ENCODE measurements at places on chromosomes 12 and 14. TPM values are rescaled to one million over a fixed set of nuclear protein-coding genes. Genes with fewer than 3 reads are reported as not detected.
A peak's percentile ranks its signal among the peaks of the same experiment; 100 is the strongest.

Gene WNT5B
- 99.5 TPM for total RNA-seq

DNA sequence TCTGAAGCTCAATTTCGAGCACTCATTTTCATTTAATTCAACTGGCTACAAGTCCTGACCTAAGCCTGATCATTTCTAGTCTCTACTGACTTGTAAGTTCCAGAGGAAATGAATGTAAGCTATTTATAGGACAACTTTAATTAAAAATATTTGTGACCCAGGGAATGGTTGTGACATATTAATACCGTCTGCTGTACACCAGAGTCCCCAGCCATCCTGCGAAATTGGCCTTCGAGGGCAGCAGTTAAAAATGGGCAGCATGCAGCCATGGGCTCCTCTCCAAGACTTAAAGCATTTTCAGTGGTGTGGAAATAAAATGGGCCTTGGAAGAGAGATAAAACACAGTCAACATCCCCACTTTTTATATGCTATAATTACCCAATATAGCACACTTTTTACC is 30.7 kb upstream of the OVCH1 start:
- DNase-seq: no peak

DNA sequence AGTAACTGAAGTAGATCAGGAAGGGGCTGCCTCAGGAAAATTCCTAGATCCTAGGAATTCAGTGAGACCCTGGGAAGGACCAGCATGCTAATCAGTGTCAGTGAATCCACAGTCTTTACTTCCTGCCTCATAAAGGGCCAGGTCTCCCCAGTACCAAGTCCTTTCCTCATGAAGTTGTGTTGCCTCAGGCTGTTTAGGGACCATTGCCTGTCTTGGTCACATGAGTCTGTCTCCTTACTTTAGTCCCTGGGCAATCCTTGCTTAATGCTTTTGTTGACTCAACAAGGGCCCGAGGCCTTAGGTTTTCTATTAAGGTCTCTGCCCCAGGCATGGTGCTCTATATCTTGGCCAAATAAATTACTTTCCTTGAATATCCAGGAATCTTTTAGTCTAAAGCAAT is 16.1 kb upstream of the ATF1 start:
- DNase-seq: no peak

- DNase-seq: no peak
These were observed 74.0 kb upstream of the MDM1 start for GRCh38 chr12:68406134-68406576.

Gene RNF34
- 42.5 TPM for total RNA-seq

Gene KLHL33
- total RNA-seq: 0.05 TPM

DNA sequence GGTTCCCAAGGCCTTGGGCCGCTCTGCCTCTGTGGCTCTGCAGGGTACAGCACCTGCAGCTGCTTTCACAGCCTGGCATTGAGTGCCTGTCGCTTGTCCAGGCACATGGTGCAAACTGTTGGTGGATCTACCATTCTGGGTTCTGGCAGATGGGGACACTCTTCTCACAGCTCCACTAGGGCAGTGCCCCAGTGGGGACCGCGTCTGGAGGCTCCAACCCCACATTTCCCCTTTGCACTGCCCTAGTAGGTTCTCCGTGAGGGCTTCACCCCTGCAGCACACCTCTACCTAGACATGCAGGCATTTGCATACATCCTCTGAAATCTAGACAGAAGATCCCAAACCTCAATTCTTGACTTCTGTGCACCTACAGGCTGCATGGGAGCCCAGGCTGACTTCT is 19.2 kb upstream of the ASPG start:
- peak; percentile 65 for DNase-seq

- DNase-seq: no peak
These were observed 799 bp downstream of the SLC38A6 start for GRCh38 chr14:60981633-60982455.

DNA sequence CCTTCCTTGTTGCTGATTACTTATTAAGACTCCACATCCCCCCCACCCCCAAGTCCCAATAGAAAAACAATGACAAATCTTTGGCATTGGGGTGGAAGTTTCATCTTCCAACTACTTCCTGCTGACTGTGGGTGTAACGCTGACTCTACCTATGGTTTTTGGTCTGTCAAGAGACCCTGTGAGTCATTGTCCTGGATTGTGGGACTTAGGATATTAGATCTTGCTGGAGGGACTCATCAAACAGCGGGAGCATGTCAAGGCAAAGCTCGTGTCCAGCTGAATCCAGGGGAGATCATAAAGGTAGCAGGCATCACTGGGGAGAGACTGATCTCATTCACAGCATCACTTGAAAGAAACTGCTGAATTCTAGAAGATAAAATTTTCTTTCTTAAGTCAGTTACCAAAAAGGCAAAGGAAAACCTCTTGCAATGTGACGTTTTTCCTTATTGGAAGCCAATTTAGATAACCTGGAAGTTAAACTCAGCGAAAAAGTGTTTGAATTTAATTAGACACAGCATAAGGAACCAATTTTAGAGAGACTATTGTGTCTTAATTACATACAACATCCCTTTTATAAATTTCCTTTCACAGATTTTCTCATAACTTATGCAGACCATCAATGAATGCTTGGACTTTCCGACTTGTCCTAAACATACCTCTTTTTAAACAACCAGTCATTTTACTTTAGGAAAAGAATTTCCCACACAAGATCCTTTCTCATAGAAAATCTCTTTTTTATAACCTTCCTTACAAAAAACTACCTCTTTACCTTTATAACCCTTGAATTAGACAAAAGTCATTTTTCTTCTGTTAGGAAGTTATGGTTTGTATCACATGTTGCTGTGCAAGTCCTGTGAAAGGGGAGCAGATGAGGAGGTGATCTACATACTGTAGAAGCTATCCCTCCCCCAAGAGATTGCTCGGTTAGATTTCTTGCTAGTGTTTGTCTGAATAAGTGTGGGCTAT is 94.6 kb upstream of the SCAF11 start:
- DNase-seq: no peak

Gene GLI1
- 7.7 TPM for total RNA-seq

Gene WNT1
- total RNA-seq: not detected

DNA sequence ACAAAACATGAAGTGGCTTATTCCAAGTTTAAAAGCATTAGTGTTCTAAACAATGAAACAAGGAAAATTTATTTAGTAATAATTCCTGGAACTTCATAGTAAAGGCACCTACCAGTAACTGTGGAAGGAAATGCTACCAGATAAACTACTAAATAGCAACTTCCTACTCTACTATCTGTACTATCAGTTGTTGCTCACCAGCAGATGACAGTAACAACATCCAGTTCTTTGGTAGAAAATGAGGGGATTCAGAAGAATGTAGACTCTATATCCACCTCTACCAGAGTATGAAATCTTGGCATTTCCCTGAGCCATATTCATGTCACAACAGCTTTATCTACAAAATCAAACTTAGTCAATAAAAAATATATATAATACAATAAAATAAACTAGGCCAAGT is 3.1 kb downstream of the ENTPD5 start:
- DNase-seq: no peak

Gene LMO3
- total RNA-seq: 1.6 TPM

GRCh38 chr12:131991816-131992430 is 42.2 kb downstream of the EP400 start:
- no peak for DNase-seq

DNA sequence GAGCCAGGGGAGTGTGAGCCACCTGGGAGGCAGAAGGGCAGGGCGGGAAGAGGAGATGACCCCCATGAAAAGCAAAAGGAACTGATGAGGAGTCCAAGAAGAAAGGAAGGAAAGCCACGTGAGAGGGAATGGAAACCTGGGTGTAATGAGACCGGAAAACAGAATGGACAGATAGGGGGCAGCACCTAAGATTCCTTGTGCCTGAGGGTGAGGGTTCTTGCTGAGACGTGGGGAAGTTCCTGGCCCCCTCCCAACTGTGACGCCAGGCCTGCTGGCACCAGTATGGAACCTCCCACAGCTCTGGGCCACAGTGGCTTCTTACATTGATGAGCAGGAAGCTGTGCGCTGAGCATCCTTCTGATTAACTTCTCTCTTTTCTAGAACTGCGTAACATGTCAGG is 30.8 kb downstream of the TTC7B start:
- no peak for DNase-seq

Gene MNAT1
- total RNA-seq: 59.9 TPM

DNA sequence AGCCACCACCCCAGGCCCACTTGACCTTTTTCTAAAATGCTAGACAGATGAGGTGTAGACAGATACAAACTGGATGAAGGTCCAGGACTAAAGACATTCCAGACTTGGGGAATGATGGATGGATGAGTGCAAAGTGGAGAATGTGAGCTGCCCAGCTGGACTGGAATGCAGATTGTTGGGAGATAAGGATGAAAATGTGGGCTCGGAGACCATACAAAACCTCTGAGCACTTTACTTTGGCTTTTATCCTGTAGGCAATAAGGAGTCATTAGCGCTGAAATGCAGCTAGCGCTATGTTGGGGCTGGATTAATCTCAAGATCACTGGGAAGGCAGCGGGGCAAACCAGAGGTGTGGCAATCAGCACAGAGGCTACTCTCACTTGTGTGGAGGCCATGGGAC is 64.7 kb upstream of the GNPNAT1 start:
- DNase-seq: no peak

- no peak for DNase-seq
These were observed 283.5 kb downstream of the GLT1D1 start for GRCh38 chr12:129136694-129137325.

Gene TAS2R31
- 4.9 TPM for total RNA-seq

- DNase-seq: no peak
These were observed 4.2 kb upstream of the TRHDE start for GRCh38 chr12:72267974-72268373.

Gene KRT79
- total RNA-seq: not detected

Gene MCRS1
- 69.3 TPM for total RNA-seq

GRCh38 chr12:69655616-69656340 is 43.3 kb downstream of the BEST3 start:
- no peak for DNase-seq

DNA sequence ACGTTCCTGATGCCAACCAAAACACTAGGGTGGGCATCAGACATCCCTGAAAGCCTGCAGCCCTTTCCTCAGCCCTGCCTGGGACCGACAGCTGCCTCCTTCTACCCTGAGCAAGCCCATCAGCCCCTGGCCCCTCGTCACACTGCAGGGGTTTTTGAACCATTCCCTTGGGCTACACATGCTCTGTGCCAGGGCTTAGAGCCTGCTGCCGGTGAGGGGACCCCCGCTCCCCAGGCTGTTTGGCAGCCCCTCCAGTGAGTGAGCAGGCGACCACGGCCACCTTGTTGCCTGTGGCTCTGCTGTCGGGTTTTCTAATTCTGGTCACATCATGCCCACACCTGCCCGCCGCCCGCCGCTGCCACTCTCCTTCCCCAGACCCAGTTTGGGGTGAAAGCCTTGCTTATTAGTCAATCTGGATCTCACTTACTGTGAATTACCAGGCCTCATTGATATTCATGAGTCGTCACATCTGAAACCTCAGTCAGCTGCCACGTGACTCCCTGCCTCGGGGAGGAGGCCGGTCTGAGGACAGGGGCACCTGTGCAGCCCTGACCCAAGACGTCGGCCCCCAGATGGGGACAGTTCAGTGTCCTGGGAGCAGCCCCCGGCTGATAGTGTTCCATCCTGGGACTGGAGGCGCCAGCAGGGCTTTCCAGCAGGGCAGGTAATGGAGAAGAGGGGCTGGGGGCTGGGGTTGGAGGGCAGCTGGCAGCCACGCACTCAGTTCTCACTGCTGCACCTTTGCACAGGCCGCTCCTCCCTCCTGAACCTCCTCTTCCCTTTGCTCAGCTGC is 163.0 kb downstream of the RBM19 start:
- DNase-seq: no peak

- peak; percentile 19 for DNase-seq
These were observed 70.0 kb upstream of the VPS33A start for GRCh38 chr12:122336015-122336946.

- DNase-seq: no peak
These were observed 56.5 kb upstream of the CFL2 start for GRCh38 chr14:34770901-34771300.

- no peak for DNase-seq
These were observed 766.4 kb upstream of the TMEM132C start for GRCh38 chr12:127500512-127501035.

Gene TRIM9
- 4.4 TPM for total RNA-seq

Gene TPPP2
- total RNA-seq: not detected

DNA sequence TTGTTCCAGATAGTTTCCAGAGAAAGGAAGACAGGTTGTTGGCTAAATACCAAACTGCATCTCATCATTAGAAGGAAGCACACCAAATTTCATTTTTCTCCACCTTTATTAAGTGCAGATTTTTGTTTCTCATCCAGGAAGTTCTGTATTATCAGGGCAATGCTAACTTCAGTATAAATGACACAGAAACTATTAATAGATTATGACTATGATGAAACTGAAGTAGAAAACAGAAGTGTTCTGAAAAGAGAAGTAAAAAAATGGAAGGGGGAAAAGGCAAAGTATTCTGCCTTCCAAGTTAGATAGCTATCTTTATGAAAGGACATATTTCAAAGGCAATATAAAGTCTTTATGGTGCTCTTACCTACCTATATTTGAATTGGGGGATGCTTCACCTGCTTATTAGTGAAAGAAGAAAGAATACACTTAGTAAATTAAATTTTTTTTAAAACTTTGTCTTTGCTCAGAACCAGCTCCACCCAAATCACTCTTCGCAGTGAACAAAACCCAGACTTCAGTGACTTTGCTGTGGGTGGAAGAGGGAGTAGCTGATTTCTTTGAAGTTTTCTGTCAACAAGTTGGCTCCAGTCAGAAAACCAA is 223.9 kb downstream of the PTPRO start:
- no peak for DNase-seq

DNA sequence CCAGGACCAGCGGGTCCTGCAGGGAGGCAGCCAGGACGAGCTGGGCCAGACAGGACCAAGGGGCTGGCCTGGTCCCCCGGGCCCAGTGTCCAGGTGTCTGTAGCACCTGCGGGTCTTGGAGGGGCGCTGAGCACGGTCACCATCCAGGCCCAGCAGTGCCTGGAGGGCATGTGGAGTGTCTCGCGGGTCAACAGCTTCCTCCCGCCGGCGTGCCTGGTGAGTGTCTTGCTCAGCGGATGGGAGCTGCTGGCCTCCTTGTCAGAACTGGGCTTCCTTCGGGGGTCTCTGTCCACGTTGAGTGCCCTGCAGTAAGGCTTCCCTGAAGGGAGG is 13.8 kb downstream of the KIF26A start:
- no peak for DNase-seq

DNA sequence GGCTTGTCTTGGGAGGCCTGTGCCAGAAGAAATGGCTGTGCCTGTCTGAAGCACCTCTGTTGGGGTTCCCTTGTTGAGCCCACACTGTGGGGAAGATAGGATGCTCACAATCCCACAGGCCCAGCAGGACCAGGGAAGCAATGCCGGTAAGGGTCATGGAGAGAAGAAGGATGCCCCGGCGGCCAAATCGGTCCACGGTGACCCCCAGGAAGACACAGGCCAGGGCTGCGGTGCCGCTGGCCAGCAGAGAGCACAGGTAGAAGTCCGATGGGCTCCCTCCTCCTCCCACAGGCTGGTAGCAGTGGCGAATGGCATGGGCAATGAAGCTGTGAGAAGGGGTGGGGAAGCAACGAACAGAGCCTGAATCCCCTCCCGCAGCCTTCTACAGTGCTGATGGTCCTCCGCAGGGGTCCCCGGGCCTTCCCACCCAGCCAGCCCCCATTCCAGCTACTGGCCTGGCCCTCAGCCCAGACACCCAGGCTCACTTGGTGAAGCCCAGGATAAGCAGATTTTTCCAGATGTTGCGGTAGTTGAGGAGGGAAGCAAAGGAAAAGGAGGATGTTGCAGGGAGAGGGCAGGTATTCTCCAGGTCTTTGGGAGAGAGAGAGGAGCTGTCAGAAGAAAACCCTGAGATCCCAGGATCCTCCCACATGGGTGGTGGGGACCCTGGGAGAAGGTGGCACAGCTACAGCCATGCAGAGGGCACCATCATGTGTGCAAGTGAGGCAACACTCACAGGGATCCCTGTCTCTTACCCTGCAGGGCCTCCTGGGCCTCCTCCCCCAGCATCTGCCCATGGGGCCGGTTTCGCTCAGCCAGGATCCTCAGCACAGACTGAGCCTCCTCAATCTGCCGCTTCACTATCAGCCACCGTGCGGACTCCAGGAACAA is 5.0 kb downstream of the SLC22A17 start:
- DNase-seq: no peak
